ENCODE measurements at places on chromosomes 3 and 15.

- DNase-seq, result no peak
Observed at GRCh38 chr3:53817809-53818208, 28.4 kb downstream of the CHDH start.

DNA sequence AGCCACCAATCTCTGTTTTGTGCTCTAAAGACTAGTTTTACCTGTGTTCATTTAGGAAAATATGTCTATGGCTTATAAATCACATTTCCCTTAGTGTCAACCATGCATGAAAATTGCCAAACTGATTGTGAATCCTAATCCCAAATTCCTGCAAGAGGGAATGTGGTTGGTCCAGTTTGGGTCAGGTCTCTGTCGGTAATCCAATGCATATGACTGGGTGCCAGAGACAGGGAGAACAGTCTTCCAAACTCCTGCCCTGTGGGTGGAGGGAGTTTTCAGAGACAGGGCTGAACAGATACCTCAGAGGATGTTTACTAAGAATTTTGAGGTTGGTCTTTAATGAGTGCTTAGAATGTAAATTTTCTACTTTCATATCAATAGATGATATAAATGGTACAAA lies 300.5 kb upstream of the ARL6 start:
- no peak for DNase-seq

GRCh38 chr3:19364148-19364547 lies 215.8 kb downstream of the KCNH8 start:
- DNase-seq, result no peak

DNA sequence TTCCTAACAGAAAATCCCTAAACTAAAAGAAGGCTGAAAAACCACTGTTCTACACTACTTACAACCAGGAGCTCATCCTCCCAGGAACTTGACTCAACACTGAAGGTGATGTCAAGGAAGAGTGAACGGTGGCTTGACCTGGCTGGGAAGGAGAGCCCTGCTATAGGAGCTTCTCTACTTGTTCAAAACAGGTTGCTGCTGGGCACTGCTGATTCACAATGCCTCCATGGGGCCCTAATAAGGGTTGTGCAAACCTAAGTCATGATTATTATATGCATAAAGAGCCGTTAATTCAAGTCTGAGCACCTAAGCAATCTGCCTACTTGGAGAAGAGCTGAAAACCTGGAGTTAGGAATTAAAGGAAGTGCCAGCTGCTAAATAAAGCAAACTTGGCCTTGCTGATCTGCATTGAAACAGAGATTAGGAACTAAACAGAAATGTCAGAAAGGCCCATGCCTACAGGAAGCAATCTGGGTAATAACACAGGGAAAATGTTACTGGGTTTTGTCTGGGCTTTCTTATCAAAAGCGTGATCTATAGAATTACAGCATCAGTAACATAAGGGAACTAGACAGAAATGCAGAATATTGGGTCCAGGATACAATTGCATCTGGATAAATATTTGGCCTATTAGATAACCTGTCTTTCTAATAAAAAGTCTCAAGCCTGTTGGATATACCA lies 243.2 kb downstream of the NEK10 start:
- no peak for DNase-seq

- no peak for DNase-seq
Observed at GRCh38 chr15:70488002-70488605, 275.3 kb downstream of the UACA start.
